ENCODE measurements at places on chromosomes 11 and 22.

DNA sequence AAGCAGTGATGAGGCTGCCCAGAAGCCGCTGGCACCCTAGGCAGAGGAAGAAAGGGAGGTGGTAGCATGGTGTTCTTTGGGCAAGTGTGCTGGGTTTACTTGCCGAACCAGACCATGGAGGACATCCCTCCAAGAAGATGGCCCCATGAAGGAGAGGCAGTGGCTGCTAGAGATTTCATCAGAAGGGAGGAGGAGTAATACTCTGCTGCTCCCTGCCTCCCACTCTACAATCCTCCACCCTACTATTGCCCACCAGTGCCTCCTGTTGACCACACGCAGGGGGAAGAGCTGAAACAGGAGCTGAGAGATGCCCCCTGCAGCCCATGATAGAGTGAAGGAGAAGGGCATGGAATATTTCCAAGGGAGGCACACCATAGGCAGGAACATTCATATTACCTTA, 51.0 kb upstream of the PRSS23 start:
- no peak for DNase-seq

- no peak for DNase-seq
Measured at GRCh38 chr11:70473873-70474690, 75.8 kb downstream of the CTTN start.

DNA sequence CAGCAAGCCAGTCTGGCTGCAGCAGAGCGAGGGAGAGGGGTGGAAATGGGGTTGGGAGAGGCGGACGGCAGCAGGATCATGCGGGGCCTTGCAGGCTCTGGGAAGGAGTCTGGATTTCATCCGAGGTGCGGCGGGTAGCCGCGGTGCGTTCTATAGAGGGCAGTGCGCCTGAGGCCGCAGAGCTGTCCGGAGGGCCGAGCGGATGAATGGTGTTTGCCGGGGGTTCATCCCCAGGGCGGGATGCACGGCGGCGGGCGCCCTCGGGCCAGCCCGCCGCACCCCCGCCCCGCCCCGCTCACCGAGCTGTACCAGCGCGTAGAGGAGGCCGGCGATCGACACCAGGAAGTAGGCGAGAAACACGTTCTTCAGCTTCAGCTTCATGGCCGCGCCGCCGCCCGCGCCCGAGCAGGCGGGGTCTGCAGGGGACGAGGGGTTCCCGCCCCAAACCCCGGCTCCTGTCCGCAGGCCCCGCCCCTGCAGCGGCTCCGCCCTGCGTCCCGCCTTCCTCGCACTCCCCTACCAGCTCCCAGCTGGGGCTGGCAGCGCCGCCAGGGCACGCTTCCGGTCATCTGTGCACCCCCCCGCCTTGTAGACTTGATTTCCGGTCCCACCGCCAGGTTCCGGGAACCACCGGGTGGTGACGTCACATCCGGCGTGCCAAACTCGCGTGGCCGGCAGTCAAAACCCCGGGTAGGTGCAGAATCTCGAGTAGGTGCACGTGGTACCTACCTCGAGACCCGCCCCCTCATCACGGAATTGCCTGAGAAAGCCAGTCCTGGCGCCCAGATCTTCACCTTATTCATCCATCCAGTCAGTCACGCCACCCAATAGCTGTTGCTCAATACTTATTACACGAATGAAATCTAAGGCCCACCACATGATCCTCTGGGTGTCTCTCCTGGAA, at the start of gene B3GAT3:
Gene B3GAT3, minus strand, starts transcription at position 420 of the 904 bp plus-strand sequence. Its CDS starts 39 bp downstream, at position 381.
- peak; percentile 95 for DNase-seq

DNA sequence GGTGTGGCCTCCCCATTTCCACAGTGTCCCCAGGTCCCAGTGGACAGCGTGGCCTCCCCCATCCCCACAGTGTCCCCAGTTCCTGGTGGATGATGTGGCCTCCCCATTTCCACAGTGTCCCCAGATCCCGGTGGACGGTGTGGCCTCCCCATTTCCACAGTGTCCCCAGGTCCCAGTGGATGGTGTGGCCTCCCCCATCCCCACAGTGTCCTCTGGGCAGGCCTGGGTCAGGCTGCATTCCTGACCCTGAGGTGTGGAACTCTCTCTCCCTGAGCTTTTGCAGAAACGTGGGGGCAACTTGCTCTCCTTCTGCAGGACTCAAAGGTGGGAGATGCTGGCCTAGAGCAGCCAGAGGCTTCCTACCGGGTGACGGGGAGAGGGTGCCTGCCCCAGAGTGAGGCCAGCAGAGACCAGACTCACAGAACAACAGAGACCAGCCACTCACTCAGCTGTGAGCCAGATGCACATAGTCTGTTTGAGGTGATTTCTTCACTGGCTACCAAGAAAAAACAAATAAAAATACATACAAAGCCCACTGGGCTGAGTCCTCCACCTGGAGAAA, 85.8 kb upstream of the FGF3 start:
- no peak for DNase-seq

DNA sequence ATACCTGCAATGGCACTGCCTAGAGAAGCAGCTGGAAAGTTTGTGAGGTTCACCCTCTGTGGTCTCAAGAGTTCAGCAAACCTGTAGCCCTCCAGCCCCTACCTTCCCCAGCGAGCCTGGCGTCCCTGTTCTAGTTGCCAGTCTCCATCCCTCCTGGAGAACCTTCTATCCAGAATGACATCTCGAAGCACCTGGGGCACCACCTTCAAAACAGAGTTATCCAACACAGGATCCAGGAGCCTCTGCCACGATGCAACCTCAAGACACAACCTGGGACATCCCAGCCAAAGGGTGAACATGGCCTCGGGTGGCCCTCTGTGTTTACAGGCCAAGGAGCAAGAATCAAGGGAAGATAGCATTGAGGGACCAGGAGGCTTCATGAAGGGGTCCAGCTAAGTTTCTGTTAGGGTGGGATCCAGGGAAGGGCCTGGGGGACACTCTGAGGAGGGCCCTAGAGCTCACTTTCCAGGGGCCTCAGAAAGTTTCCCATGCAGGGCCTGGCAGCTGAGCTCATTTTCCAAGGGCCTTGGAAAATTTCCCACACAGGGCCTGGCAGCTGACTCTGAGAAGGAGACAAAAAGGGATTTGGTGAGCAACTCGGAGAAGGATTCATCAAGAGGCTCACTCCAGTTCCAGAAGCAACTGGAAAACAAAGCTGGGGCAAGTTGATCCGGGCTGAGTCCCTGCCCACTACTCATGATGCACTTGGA, 36.9 kb upstream of the SYT13 start:
- no peak for DNase-seq

DNA sequence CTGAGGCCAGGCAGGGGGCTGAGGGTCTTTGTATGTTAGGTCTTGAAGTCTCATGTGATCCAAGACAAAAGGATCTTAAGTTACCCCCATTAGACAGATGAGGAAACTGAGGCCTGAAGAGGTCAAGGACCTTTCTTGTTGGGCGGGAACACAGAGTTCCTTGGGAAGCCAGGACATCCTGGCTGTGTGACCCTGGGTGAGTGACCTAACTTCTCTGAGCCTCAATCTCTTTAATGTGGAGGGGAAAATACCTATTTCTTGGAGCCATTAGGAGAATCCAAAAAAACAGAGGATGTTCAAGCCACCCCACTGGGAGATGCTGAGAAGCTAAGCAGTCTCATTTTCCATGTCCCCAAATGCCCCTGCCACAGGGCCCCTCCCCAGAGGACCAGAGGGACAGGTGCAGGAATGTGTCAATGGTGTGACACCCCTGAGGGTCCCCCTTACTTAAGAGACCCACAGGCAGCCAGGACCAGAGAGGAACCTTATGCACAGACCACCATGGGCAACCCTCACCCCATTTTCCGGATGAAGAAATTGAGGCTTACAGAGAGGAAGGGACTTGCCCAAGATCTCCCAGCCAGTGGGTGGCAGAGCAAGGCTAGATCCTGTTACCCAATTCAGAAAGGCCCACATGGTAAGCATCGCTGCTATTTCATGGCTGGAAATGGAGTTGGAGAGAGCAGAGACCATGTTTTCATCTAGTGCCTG, 8.0 kb downstream of the RAC2 start:
- DNase-seq: no peak

- DNase-seq: peak; percentile 23
Measured at GRCh38 chr22:41198027-41198580, 7.0 kb upstream of the L3MBTL2 start.

- peak; percentile 26 for DNase-seq
Measured at GRCh38 chr11:11243590-11244469, 109.2 kb downstream of the CSNK2A3 start.

GRCh38 chr22:48226026-48227013, 1463.9 kb downstream of the TBC1D22A start:
- DNase-seq: no peak
